ENCODE measurements at places on chromosomes 6 and 20. TPM values are rescaled to one million over a fixed set of nuclear protein-coding genes. Genes with fewer than 3 reads are reported as not detected.

SLC35D3 gene
- 0.07 TPM for total RNA-seq

CST5 gene
- total RNA-seq: not detected

RNF182 gene
- 3.5 TPM for total RNA-seq

ZKSCAN4 gene
- total RNA-seq: 2.1 TPM

FOXF2 gene
- total RNA-seq: 19.5 TPM

C6orf118 gene
- total RNA-seq: 0.14 TPM
